ENCODE measurements at places on chromosomes 1 and 21. TPM values are rescaled to one million over a fixed set of nuclear protein-coding genes. Genes with fewer than 3 reads are reported as not detected.

Gene CHI3L1
- 1.5 TPM for total RNA-seq

Gene FMN2
- total RNA-seq = 0.33 TPM

Gene TNFRSF18
- 0.67 TPM for total RNA-seq

Gene CITED4
- total RNA-seq = 31.0 TPM

Gene PCSK9
- 4.5 TPM for total RNA-seq

Gene LRRC38
- total RNA-seq = 1.6 TPM

Gene SPRR2F
- total RNA-seq = not detected

Gene AADACL3
- not detected for total RNA-seq

Gene GPR25
- not detected for total RNA-seq

Gene FAM167B
- 2.7 TPM for total RNA-seq
